ENCODE measurements at places on chromosomes 7 and 10.

DNA sequence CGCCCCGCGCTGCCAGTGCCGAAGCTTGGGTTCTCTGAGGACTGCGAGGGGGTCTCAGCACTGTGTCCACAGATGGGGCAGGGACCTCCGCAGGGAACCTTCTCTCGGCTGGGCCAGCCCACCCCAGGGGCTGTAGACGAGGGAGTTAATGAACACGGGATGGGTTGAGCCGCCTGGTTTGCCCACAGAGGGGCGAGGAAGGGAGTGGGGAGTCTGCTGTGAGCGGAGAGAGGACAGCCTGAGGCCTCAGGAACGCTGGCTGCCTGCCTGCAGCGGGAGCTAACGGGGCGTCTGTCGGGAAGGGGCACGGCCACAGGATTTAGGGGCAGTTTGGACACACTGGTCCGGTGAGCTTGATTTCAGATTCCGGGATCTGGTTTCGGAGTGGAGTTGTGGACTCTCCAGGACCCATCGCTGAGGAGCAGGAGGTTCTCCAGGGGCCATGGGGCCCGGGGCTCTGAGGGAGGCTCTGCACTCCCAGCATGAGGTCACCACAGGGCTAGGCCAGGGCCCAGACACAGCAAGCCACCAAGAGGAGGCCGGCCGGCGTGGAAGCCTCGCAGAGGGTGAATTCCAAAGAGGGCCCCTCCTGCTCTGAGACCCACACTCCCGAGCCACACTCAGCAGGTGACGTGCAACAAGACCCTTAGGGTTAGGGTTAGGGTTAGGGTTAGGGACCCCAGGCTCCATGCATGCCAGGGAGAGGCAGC is 19.0 kb upstream of the FAM20C start:
- DNase-seq = no peak

DNA sequence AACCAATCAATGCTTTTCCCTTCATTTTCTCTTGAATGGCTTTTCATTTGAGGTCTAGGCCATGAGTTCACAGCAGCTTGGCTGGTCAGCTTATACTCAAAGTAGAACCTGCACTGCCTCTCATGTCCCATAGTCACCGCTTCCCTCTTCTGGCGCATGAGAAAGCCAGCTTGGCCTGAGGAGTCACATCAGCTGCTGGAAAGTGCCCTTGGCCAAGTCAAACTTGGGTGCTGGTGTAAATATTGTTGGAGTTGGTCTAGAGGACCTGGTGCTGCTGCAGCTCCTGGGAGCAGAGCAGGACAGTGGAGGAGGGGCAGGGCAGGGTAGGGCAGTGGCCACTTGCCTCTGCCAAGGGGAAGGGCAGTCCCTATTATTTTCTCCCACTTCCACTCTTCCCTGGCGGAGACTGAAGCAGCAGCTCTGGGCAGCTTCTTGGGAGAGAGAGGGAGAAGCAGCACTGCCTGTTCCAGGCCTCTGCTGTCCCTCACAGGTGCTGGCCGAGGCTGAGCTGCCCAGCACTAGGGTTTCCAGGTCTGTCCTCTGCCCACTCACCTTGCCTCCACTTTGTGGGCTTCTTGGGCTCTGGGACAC is 12.8 kb downstream of the UBE2D4 start:
- DNase-seq = no peak

DNA sequence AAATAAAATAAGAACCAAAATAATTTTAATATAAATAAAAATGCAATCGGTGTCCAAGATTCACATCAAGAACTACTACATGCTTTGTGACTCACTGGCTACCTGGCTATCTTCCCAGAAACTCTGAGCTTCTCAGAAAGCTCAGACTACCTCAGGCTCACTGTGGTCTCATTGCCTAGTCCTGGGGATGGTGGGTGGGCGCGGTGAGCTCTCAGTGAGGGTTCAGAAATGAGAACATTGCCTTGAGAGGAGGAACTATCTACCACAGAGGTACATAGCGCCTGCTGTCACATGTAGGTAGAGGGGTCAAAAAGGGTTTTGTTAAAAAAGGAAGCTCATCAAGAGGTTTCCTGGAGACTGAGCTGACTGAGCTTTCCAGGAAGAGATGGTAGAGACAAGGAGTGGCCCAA is 108.0 kb downstream of the WDFY4 start:
- DNase-seq = no peak

GRCh38 chr10:4257939-4258465 is 473.0 kb upstream of the KLF6 start:
- no peak for DNase-seq

- no peak for DNase-seq
These were observed 1409.1 kb upstream of the CELF2 start for GRCh38 chr10:9608602-9609001.

GRCh38 chr10:129445436-129446182 is 21.4 kb upstream of the MGMT start:
- no peak for DNase-seq

- DNase-seq = no peak
These were observed 18.4 kb upstream of the DIP2C start for GRCh38 chr10:707861-708260.

GRCh38 chr10:103714232-103714891 is 141.0 kb downstream of the SH3PXD2A start:
- DNase-seq = no peak

DNA sequence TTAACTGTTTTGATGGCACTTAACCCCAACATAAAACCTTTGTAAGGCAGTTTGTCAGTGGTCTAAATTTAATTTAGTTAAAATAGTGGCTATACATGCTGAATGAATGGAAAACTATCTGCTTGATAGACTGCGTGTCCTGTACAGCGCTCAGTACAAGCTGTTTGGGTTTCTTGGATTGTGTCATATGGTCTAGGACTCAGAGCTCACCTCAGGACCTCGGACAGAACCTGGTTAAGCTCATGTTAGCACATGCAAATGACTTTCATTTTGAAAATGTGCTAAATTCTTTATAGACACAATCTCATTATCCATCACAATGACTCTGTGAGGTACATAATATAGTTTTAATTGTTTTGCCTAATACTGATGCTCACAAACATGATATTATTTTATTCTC is 55.7 kb upstream of the RELN start:
- no peak for DNase-seq

DNA sequence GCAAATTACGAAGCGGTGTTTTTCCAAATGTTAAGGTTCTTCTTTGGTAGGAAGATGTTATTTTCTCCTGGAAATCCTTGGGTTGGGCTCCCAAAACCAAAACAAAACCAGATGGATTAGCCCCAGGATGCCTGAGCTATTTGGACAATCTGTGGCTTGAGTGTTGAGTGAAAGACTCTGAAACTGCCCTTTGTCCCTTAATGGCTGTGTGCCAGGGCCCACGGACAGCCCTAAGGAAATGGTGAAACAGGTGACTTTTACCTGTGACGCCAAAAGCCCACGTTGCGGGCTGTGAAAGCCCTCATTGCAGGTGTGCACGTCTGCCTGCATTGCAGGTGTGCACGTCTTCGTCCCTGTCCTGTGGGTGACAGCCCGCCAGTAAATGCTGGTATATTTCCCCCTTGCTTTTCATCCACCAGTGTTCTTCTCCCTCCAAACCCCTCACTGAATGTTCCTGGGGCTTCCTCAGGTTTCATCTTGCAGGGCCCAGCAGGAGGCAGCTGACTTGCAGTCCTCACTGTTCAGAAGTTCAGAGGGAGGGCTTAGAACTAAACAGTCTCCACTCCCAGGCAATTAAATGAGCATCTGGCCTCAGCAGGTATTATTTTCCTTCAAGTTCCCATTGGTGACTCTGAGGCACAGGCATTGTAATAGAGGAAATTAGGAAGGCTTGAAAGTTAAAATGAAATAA is 10.7 kb downstream of the PFKP start:
- no peak for DNase-seq

GRCh38 chr7:23093546-23093945 is 12.0 kb upstream of the KLHL7 start:
- no peak for DNase-seq

DNA sequence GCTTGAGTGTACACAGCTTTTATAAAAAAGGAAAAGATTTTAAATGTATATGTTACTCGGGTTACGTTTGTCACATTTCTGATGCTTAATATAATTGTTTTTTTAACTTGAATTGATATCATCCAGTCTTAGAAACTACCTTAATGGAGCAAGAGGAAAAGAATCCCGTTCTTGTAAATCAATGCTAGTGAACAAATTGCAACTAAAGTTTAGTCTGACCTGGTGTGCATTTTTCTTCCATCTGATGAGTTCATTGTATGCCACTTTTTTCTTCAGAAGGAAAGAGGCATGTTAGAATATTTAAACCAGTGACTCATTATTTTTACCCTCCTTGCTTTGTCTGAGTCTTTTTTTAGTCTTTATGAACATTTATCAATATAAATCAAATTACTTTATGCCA is 34.7 kb downstream of the NET1 start:
- DNase-seq = no peak

GRCh38 chr7:155306673-155307470 is 9.2 kb downstream of the INSIG1 start:
- DNase-seq = no peak

DNA sequence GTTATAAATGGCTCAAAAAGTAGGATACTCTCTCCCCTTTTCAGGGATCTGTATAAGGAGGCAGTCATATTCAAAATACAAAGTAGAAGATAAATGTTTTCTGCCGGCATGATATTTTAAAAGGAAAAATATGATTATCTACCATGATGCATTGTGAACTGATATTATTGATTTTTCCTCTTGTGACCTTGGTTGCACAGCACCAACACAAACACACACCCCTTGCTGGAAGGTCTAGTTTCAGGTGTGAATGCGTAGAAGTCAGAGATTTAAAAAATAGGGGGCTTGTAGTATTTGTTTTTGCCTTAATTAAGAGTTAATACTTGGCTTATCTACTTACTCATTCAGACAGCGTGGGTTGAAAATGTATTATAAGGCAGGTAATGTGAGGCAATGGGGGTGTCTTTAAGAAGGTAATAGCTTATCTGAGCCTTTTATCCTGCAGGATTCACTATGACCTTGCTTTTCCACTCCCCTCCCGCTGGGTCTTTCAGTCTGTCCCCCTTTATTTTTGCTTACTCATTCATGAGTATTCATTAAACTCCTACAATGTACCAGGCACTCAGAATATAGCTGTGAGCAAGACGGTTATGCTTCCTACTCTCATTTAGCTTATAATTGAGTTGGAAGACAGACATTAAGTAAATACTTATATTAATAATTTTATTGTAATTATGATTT is 390.6 kb downstream of the SDK1 start:
- DNase-seq = no peak

- no peak for DNase-seq
These were observed 10.2 kb upstream of the SDHAF3 start for GRCh38 chr7:97107192-97107800.

- no peak for DNase-seq
These were observed 94.1 kb downstream of the TCF7L2 start for GRCh38 chr10:113044016-113044755.

DNA sequence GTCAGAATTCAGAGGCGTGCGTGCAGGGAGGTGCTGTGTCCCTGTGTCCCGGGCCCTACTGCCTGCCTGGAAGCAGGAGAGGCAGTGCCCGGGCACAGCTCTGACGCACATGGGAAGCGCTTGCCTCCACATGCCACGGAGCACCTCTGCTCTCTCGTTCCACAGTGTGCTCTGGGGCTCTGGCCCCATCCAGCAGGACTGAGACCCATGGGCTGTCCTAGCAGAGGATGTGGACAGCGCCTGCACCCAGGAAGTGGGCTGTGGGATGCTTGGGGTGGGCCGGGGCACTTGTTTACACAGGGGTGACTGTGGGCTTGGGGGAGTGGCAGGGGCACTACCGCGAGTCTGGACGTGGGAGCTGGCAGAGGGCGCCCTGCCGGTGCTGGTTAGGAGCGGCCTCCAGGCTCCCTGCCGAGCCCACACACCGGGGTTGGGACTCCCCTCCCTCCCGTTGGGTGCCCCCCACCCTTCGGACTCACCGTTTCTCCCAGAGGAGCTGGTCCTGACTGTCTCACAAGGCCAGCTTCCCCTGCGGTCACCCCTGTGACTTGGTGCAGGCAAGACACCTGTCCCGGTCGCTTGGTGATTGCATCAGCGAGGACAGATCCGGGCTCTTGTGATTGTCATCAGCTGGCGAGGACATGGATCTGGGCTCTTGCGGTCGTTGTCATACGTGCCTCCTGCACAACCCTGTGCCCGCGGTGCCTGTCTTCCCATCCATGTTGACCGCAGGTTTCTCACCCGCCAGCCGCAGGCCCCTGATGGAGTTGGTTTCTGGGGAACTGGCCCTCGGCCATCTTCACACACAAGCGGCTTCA is 83.1 kb downstream of the NKX6-2 start:
- no peak for DNase-seq

DNA sequence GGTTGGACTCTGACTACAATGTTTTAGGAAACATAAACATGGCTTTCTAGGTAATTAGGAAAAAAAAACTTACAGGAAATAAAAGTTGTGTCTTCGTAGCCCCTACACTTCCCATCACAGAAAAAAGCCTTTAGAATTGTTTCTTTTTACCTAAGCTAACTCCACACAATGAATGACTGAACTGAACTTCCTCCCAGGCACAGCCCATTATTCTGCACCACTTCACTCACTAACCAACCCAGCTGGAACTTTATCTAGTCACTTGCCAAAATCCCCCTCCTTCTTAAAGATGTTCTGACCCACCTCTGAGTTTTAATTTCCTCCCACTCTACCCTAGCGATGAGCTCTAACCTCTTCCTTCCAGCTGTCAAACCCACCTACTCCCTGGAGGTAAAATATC is 91.7 kb upstream of the MEOX2 start:
- DNase-seq = no peak

DNA sequence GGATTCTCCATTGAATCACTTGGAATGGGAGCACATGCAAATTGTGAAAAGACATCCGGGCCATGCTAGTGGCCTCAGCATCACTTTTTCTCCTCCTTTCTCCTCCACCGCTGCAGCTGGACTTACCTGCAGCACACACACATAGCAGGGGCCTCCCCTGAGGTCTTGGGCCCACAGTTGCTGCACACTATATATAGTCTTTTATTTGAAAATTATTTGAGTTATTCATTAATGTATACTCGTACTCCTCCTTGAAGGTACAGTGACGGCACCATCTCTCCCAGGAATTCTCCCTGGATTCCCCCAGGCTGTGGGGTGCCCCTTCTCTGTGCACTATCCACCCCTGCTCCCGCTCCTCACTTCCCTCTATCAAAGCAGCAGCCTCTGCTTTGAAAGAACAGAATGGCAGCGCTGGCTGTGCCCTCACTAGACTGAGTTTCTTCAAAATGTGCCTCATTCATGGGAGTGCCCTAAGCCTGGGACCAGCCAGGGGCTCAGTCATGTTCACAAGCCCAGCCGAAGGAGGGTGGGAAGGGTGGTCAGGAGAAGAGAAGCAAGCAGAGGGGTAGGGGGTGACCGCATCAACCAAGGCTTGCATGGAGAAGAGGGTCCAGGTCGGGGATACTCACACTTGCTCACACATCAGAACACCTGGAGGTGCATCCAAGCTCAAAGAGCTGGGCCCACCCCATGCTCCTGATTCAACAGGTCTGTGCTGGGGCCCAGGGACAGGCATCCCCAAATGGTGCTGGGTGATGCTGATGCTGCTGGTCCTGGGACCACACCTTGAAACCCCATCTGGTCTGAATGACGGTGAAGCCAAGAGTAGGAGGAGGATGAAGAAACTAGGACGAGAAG is 156.2 kb upstream of the ZMIZ1 start:
- DNase-seq = no peak

- DNase-seq = no peak
These were observed 36.3 kb downstream of the ABCB1 start for GRCh38 chr7:87564296-87564963.

- DNase-seq = no peak
These were observed 13.3 kb downstream of the MAP3K8 start for GRCh38 chr10:30447125-30447799.

All from NK-92 treated with Interleukin-12 subunit alpha and Interleukin-12 subunit beta, amount 100 ng/mL, for 24 hours (cell line).